ENCODE measurements at places on chromosomes 16 and 17.

DNA sequence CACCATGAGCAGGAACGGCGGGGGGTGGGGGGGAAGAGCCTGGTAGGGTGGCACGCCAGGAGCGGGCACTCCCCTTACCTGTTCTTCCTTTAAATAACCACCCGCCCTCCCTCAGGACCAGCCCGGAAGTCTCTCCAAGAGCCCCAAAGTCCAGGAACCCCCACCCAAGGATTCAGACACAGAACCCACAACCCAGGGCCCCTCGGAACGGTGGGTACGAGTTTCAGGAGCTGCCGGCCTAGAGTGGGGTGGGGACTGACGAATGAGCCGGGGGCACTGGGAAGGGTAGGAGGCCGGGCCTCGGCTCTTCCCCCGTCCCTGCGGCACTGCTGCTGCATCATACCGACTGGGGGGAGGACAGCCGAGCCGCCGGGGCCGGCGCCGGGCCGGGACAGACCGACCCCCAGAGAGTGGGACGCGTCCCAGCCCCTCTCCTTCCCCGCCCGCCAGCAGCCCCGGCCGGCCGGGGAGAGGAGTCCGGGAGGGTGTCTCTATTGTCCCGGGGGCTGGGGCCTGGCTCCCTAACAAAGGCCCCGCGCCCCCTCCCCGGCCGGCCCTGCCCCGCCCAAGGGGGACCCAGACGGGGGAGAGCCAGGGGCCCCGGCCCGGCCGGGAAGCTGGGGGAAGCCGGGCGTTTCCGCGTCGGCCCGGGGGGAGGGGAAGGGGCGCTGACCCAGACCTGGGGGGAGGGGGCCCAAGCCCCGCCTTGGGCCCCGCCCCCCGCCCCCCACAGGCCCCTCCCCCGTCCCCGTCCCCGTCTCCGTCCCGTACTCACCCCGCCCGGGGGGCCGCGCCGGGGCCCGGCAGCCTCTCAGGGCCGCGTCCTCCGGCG is 747 bp downstream of the ATXN7L3 start:
- DNase-seq = peak; percentile 65

- DNase-seq = no peak
Observed at GRCh38 chr17:44362459-44362948, 1.1 kb downstream of the FAM171A2 start.

DNA sequence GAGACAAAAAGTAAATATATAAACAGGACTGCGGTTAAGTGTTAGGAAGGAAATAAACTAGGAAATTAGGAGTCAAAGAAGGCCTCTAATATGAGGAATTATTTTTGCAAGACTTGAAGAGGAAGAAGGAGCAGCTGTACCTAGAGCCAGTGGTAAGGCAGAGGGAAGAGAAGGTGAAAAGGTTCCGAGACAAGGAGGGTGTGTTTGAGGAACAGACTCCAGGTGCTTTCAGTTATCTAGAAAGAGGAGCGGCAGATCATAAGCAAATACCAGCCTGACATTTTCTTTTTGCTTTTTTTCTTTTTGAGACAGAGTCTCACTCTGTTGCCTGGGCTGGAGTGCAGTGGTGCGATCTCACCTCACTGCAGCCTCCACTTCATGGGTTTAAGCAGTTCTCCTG is 61.0 kb downstream of the CHD9 start:
- no peak for DNase-seq

GRCh38 chr17:57881783-57882351 is 32.0 kb upstream of the MRPS23 start:
- no peak for DNase-seq

GRCh38 chr17:81676906-81677305 is 6.7 kb downstream of the ARL16 start:
- DNase-seq = no peak

GRCh38 chr17:71176928-71177443 is 943.8 kb upstream of the SOX9 start:
- no peak for DNase-seq

DNA sequence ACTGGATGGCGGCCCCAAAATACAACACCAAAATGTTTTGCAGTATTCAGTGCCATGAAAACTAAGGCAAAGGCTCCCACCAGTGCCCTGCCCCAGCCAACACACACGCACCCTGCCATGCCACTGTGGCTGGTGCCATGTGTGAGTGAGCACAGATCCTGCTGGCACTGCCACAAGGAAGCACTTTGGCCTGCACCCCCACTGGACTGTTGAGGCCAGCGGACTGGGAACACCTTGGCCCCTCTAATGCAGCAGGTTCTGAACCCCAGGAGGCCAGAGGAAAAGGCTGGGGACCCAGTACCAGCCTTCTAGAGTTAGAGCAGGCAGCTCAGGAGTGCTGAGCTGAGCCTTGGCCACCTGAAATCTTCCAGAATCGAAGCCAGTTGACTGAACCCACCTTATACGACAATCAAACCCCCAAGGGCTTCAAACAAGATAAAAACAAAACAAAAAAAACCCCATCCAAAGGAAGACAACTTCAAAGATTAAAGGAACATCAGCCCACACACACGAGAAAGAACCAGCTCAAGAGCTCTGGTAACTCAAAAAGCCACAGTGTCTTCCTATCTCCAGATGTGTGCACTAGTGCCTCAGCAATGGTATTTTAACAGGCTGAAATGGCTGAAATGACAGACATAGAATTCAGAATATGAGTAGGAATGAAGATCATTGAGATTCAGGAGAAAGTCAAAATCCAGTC is 21.5 kb downstream of the NLRP1 start:
- DNase-seq = no peak

GRCh38 chr16:30692396-30693064 is 6.4 kb upstream of the SRCAP start:
- DNase-seq = no peak

- no peak for DNase-seq
Observed at GRCh38 chr16:27452569-27453493, 50.9 kb downstream of the IL21R start.

GRCh38 chr16:59169168-59169567 is 435.1 kb upstream of the GOT2 start:
- no peak for DNase-seq

DNA sequence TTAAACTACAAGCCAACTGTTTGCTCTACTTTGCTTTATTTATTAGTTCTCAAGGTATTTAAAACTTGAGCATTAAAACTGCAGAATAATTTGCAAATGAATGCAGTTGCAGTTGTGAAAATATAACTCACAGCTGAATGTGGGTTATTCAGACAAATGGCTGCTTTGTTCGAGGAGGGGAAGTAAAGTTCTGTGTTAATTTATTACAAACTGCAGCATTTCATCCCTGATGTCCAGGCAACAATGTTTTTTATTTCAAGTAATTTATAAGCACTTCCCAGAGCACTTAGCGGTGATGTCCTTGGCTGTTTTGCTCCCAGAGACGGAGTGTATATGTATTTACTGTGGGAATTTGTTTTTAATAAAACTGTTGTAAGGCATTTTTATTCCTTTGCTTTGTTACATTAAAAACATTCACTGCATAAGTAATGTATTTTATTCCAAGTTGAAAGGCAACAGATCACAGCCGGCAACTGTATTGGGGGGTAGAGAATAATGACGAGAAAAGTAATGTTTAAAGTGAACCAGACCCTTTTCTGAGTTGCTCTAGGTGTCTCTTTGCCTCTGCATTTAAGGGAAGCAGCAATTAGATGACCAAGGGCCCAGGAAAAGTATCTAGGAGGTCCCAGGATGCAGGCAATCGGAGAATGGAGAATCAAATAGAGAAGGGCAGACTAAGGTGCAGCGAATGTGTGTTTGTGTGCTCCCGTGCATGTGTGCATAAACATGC is 291.2 kb upstream of the SALL1 start:
- DNase-seq = no peak

- no peak for DNase-seq
Observed at GRCh38 chr17:41538565-41538991, 10.5 kb upstream of the KRT19 start.

- DNase-seq = no peak
Observed at GRCh38 chr17:50887705-50888245, 21.6 kb upstream of the TOB1 start.

GRCh38 chr17:6815775-6816174 is 15.8 kb downstream of the TEKT1 start:
- DNase-seq = no peak

DNA sequence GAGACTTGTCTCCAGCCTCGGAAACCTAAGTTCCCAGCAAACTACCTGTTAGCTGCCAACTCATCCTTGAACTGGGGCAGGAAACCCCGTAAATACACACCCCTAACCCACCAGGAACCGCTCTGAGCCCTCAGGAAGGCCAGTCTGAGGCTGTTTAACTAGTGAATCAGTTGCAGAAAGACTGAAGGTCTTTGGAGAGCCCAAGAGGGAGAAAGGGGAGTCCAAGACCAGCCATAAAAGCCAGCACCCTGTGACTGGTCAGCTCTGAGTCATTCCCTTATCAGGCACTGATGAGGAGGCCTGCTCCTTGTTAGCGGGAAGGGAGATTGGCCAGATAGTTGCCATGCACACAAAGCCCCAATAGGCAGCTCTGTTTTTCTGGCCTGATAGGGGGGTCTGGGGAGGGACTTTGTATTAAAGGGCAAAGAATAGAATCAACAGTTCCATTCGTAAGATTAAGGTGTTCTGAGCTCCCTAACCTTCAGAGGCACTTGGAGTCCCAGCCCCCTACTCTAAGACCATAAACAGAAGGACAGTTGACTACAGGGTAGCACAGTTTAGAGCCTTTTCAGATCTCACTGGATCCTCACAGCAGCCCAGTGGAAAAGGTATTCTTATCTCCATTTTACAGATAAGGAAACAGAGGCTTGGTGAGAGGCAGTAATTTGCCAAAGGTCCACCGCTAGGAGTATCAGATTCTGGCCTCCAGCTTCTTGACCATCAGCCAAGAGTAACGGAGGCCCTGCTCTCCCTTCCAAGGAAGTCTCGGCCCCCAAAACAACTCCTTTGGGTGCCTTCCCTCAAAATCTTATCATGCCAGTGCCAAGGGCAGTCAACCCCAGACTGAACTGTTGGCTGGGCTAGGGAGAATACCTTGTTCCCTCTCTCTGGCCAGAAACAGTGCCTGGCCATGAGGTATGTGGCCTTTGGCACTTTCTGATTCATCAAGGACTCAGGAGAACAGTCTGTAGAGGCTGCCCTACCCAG is 2.2 kb upstream of the KRT19 start:
- DNase-seq = no peak

DNA sequence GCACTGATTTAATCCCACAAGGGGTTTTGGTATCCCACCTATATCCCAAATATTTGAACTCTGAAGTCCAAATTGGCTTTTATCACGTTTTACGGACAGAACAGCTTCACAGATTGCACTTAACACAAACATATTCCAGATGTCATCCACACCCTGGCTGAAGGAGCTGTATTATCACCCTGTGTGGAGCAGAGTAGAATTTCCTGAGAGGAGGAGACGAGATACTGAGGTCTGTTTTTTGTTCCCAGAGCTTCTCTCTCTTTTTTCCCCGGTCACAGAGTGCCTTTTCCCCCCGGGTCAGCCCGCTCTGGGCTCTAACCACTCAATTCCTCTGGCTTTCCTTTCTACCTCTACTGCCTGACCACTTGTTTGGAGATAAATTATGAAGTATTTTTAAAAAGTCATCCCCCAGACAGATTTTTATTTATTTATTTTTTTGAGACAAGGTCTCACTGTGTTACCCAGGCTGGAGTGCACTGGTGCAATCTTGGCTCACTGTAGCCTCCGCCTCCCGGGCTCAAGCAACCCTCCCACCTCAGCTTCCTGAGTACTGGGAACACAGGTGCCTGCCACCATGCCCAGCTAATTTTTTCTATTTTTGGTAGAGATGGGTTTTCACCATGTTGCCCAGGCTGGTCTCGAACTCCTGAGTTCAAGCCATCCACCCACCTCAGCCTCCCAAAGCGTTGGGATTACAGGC is 30.7 kb downstream of the DNAH2 start:
- no peak for DNase-seq

- DNase-seq = no peak
Observed at GRCh38 chr17:70888324-70888723, 719.0 kb downstream of the KCNJ2 start.

DNA sequence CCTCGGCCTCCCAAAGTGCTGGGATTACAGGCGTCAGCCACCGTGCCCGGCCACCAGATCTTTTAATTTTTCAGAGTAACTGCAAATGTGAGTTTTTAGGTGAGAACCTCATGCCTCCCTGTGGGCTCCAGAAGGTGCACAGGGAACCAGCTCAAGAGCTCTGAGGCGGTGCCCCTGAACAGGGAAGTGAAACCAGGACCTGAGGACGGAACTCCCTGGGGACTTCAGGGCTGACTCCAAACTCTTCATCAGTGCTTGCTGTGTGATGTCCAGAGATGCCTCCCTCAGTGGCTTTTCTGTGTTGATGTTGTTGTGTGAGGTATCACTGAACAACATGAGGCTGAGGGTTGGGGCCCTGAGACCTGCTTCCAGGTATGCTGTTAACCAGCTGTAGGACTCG is 23.8 kb downstream of the SLC12A3 start:
- no peak for DNase-seq

DNA sequence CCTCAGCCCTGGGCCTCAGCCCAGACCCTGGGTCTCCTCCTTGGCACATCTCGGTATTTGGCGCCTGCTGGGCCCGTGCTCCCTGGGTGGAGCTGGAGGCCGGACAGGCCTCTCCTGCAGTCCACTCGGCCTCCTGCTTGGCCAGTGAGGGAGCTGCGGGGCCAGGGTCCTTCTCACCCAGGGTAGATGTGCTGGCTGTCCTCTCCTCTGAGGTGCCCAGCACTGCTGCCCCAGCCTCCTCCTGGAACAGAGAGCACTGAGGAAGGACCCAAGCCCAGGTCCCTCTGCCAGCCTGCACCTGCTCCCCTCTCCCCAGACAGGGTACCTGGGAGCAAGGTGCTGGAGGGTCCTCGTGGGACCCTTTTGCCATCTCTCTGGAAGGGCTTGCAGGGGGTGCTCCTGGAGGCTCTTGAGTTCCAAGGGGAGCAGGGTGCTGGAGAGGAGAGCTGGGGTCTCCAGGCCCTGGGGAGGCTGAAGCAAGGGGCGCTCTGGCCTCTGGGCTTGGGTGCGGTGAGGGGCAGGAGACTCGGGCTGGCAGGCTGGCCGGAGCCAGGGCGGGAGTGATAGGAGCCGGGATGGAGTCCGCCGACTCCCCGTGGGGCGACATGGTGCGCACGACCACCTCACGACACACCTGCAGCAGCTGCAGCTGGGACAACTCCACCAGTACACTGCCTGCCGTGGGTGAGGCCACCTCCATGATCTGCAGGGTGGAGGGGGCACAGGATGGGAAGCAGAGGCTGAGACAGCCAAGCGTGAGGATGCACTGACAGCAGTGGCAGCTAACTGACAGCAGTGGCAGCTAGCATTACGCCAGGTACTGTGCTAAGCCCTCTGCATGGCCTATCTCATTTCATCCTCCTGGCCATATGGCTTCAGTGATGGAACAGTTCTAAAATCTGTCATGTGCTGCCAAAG is 17.8 kb downstream of the TSPOAP1 start:
- peak; percentile 17 for DNase-seq

GRCh38 chr17:4221163-4221562 is 42.6 kb downstream of the ANKFY1 start:
- no peak for DNase-seq

- DNase-seq = no peak
Observed at GRCh38 chr17:80663781-80664206, 119.2 kb downstream of the RPTOR start.

DNA sequence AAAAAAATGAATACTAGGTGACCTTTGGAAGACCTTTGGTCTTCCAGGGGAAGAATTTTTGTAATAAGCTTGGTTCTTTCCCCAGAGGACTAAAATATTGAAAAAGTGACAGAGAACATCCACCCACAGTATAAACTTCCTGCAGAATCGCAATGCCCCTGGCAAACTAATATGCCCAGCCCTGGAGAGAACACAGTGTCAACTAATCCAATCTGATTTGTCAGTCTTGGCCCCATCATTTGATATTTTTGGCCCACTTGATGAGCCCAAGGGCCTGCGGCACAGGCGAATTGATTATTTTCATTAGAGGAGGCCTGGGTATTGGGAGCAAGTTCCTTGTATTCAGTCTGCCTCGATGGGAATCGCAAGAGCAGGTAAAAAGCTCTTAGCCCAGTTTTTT is 98.4 kb downstream of the MAP2K6 start:
- no peak for DNase-seq
